ENCODE measurements at places on chromosomes 1 and 21. TPM values are rescaled to one million over a fixed set of nuclear protein-coding genes. Genes with fewer than 3 reads are reported as not detected.

- no peak for DNase-seq
Measured at GRCh38 chr1:153939476-153939875, 7.0 kb downstream of the DENND4B start.

DNA sequence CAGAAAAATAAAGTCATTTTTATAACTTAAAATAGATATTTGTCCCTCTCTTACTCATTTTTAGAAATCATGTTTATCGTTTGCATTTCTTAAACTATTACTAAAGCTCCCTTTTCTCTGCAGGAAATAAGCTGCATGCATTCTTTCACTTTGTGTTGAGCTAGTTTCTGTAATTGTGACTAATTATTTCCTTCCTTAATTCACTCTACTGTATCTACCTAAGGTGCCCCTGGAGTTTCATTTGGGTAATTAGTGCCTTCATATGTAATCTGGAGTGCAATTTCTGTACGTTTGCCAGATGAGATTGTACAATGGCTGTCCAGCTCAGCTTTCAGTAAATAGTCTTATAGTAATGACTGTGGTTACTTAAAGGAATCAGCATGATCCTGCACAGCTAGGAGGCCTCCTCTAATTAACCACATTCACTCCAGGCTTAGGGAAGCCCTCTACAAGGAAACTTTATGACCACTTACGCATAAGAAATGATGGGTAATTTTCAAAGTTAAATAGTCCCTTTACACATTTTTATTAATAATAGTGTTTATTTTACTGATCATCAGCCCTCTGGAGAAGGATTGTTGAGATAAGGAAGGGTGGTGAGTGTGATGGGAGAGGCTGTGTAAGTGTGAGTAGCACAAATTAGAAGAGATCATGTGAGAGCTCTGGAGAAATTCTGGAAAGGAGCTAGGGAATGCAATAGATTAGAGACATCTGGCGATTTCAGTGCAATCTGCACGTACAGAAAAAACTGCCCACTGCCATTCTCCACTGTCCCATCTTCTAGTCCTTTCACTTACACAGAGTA is 86.8 kb downstream of the LRRC8C start:
- no peak for DNase-seq

- DNase-seq: no peak
Measured at GRCh38 chr1:51754666-51755065, 123.9 kb downstream of the NRDC start.

GRCh38 chr1:245310571-245311531 is 156.1 kb downstream of the KIF26B start:
- DNase-seq: no peak

DNA sequence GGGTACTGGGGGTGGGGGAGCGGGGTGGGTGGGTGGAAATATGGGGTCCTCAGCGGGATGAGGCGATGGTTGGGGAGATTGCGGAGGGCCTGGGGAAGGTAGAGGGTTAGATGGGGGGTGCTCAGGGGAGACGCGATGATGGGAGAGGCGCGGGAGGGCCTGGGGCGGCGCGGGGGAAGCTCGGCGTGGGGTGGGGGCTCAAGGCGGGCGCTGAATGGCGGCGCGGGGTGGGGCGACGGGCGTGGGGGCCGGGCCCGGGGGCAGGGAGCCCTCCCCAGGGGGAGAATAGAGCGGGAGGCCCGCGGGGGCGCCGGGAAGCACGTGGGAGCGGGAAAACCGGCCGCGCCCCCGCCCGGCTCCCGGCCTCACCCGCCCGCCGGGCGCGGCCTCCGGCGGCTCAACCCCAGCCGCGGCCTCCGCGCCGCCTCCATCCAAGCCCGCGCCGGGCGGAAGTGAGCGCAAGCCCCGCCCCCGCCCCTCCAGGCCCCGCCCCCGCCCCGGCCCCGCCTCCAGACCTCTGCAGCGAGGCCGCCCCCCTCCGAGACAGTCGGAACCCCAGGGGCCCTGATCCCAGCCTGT is at the start of gene FAAP20:
FAAP20 (minus strand) TSS at position 454 of the 579 bp plus-strand sequence; CDS start at position 431, 23 bp downstream.
- no peak for DNase-seq

GRCh38 chr21:29332461-29333362 is 34.0 kb downstream of the BACH1 start:
- peak; percentile 75 for DNase-seq

DNA sequence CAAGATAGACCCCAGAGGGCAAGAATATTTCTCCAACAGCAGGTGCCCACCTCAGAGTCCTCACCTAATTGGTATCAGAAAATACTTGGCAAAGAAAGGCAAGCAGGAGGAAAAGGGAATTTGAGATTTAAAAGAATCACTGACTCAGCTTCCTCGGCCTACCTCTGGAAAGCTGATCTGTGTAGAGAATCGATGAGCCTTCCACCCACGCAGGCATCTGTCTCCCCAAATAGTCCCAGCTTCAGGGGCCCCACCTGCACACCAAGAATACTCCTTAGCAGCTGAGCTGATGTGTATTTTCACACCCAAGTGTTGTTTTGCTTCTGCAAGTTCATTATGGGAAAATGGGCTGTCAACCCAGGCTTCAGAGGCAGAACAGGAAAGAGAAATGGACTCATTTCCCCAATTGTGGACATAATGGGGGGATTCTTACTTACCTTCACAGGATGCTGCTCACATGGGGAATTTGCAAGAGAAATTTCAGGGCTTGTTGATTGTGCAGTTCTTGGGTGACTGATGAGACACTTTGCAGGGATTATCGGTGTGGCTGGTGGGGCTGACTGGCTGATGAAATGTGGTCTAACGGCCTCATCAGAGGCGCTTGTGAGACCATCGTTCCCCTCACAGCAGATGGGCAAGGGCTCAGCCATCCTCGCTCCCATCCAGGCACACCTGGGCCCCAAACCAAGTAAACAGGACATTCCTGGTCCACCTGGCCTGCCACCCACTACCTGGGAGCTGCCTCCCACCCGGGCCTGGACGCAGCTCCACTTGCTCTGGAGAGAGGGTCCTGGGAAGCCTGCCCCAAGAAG is 436.3 kb downstream of the PTPRU start:
- no peak for DNase-seq

DNA sequence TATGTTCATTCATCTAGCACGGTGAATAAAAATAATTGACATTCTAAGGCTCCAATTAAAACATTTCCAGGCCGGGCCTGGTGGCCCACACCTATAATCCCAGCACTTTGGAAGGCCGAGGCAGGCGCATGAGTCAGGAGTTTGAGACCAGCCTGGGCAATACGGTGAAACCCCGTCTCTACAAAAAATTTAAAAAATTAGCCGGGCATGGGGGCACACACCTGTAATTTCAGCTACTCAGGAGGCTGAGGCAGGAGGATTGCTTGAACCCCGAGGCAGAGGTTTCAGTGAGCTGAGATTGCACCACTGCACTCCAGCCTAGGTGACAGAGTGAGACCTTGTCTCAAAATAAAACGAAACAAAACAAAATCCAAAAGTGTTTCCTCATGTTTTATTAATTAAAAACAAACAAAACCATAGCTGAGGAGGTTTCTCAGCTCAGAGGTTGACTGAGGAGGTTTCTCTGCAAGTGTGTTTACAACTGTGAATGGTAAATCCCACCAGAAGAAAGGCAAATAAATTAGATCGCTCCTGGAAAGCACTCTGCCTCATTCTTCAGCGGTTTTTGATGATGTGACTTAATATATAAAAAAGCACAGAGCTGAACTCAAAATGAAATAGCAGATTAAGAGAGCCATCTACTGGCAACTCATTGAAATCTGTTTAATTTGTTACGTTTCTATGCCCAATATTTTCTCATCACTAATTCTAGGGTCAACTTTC is 37.7 kb upstream of the ATG4C start:
- peak; percentile 59 for DNase-seq

DNA sequence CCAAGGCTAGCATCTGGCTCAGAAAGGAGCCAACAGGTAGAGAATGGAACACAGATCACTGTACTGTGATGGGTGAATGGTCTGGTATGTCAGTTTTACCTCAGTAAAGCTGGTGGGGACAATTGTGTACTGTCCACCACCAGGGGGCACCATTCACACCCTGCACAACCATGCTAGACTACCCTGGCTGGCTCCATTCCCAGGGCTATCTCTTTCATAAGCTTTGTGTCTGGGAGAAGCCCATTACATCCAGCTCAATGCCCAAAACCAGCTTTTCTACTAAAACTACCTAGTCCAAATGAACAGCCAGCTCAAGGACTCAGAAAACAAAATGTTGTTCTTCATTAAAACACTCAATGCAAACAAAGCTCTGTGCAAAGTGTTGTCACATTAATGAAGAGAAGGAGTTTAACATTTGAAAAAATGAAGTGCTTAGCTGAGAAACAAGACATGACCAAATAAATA is 62.0 kb upstream of the RASAL2 start:
- DNase-seq: peak; percentile 89

GRCh38 chr1:176552217-176552991 is 89.4 kb downstream of the PAPPA2 start:
- no peak for DNase-seq

GRCh38 chr1:193183019-193183627 is 3.3 kb downstream of the B3GALT2 start:
- DNase-seq: peak; percentile 56

GRCh38 chr1:145918992-145919939 is 749 bp upstream of the PEX11B start:
- peak; percentile 62 for DNase-seq

DNA sequence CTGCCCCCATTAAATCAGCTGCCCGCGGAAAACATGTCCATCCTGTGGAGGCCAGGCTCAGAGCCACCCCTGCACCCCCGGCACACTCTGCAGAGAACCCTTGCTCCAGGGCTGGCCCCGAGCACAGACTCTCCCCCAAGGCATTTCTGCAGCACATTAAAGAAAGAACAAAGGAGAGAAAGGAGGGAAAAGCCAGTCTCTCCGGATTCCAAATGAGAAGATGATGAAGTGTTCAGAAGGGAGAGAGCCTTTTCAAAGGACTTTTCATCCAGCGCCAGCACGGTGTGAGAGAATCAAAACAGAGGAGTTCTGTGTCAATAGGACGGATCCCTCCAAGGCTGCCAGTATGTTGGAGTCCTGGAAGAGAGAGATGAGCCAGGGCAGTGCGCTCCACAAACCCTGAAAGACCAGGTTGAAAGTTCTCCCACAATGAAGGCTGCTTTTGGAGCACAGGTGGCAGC is 498.3 kb downstream of the NPHP4 start:
- no peak for DNase-seq

DNA sequence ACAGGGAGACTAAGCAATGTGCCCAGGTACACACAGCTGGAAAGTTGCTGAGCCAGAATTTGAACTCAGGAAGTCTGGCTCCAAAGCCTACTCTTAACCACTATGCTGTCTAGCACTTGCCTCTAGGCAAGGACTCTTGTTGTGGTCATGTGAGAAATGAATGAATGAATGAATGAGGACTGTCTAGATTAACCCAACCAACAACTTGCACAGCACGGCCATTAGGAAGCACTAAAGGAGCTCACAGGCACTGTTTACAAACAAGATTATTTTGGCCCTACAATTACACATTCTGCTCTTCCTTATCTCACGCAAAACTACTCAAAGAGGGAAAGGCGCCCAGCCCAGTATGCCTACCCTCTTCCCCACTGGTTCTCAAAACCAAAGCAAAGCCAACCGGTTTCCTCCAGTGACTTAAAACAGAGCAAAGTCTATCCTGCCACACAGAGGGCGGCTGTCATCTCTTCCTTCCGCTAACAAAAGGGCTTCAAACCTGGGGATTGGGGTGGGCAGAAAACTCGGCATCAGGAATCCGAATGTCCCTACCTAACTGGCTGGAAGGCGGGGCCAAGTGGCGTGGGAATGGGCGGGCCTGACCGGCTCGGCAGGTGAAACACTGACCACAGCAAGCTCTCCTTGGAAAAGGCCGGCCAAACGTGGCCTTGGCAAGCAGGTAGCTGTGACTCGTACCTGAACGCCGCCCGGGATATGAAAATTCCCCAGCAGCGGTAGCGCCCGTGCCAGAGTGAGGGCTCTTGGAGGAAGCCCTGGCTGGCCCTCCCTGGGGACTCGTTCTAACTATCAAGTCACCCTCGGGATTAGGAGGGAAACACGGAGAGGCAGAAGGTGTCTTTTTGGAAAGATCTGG is 948 bp downstream of the STK40 start:
- peak; percentile 27 for DNase-seq

DNA sequence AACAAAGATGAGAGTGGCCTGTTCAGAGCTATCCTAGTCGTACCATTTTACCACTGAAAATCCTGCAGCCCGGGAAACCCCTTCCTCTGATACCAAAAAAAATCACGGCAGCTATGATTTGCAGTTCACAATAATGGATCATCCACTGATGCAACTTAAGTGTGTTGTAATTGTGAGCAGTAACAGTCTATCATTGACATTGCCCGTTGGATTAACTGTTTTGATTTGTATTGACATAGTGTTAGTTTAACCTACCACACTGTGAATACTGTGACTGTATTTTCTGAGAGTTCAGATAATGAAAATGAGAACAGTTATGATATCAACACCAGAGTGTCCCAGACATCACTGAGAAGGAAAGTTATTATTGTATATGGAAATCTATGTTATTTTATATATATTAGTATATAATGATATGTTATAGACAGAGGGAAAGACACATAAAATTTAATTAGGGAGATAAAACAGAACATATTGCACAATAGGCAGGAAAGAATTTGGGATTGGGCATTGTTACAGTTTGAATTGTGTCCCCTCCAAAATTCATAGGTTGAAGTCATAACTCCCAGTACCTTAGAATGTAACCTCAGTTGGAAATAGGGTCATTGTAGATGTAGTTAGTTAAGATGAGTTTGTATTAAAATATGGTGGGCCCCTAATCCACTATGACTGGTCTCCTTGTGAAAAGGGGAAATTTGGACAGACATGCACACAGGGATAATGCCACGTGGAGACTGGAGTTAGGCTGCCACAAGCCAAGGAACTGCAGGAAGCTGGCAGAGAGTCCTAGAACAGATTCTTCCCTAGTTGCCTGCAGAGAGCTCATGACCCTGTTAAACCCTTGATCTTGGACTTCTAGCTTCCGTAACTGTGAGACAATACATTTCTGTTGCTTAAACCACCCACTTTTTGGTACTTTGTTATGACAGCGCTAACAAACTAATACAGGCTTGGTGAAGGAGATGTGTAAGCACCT is 54.4 kb downstream of the TLCD4 start:
- DNase-seq: no peak

GRCh38 chr1:180185281-180185680 is 30.6 kb downstream of the QSOX1 start:
- no peak for DNase-seq

GNG5 gene
- 70.8 TPM for total RNA-seq

ENTREP3 gene
- 15.6 TPM for total RNA-seq

TDRD10 gene
- total RNA-seq: not detected

WNT3A gene
- not detected for total RNA-seq

UTS2 gene
- not detected for total RNA-seq

ZBTB7B gene
- total RNA-seq: 18.9 TPM

GUK1 gene
- 376 TPM for total RNA-seq

PLA2G2E gene
- not detected for total RNA-seq

IL20 gene
- not detected for total RNA-seq

AZIN2 gene
- 5.0 TPM for total RNA-seq
